ENCODE measurements at places on chromosomes 5 and 9.
A peak's percentile ranks its signal among the peaks of the same experiment; 100 is the strongest.

GRCh38 chr5:120527251-120527650, 63.2 kb downstream of the PRR16 start:
- no peak for DNase-seq

DNA sequence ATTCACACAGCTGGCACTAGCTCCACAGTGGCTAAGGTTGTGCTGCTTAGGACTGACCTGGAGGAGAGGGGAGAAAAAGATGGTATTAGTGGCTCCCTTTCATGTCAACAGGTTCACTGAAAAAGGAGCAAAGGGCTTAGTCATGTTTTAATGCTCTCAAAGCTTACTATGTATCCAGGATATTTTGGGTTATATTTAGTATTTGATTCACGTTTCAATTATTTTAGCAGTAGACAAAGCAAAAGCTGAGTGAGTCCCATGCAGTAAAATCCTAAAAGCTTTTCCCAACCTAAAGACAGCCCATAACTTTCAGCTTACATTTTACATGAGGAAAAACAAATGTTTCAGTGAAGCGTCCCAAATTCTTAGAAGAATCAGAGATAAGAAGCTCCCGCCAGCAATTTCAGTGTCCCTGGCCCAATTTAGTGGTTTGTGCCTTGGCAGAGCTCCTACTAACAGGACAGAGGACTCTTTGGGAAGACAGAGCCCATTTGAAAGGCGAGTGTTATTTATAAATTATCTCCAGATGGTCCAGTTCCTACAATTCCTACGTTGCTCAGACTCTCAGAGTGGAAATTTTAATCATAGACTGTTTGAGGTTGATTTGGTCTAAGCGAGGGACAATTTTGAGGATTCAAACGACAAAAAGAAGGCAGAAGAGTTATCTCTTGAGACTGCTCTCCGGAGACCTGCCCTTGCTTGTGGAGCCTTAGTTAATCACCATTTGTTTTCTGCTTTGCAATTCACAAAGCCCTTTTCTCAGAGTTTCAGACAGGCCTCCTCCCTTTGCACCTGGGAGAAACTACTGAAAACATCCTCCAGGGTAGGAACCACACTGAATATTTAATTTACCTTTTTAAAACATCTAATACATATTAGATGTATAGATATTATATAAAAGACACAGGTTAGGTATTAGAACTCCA, 225.0 kb upstream of the ANKRD55 start:
- no peak for DNase-seq

- DNase-seq: no peak
Observed at GRCh38 chr9:126962336-126962735, 47.8 kb downstream of the RALGPS1 start.

- no peak for DNase-seq
Observed at GRCh38 chr9:135034106-135034505, 53.4 kb upstream of the OLFM1 start.

DNA sequence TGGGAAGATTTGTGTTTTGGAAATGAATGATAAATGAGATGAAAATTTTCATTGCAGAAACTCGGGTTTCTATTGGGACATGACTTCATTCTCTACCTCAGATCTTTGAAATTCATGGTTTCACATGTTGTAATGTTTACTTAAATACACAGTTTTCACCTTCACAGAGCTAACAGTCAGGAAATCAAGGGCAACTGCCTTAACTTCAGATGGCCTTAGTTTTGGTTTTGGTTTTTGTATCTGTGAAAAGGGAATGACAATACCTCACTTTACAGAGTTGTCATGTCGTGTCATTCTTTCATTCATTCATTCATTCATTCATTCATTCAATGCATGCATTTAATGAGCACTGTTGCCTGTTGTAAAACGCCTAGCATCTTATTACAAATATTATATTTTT, 41.9 kb downstream of the NIM1K start:
- no peak for DNase-seq

DNA sequence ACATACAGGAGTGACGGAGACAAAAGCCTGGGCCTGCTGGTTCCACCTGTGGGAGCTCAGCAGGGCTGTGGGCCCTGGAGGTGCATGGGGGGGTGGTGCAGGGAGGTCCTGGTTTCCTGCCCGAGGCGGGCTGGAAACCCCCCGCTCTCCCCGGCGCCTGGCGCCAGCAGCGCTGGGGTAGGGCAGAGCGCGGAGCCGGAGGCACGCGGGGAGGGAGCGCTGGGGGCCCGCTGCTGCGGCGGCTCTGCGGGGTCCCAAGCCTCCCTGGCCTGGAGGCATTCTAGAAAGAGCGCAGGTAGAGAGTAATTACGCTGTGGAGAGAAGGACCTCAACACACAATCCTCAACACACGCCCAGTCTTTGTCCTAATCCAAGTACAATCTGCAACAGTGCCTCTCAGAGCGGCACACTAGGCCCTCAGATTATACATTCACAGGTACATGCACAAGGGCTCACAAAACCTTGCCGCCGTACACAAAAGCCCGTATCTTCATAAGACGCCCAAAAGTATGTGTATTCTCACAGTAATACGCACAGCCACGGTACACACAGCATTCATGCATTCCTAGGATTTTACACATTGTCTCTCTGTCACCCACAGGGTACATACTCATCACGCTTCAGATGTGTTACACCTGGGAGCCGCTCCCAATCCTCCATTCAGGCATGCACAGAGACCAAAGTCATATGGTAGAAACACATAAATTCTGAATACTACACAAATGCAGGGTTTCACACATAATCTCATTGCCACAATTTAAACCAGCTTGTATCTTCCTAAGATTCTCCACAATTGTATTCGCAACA, 2.1 kb upstream of the HAND1 start:
- peak; percentile 13 for DNase-seq

- DNase-seq: no peak
Observed at GRCh38 chr9:121958530-121958929, 134.6 kb downstream of the TTLL11 start.

DNA sequence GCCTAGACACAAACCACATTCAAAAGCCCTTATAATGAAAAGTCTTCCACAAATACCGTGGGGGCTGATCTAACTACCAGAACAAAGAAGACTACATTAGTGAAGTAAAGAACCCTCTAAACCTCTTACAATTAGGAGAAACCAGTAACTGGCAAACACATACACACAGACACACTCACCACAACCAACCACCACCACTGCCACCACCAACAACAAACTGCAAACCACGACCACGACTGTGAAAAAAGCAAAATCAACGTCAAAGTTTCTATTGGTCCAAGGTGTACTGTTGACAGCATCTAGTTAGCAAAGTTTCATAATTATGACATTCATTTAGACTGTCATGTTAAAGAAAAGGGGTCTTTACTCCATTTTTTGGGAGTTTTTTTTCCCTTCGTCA, 2.7 kb downstream of the CDO1 start:
- DNase-seq: no peak

GRCh38 chr5:138989720-138990119, 114.6 kb upstream of the LRRTM2 start:
- no peak for DNase-seq

GRCh38 chr9:31275419-31275818, 1109.0 kb upstream of the ACO1 start:
- no peak for DNase-seq

DNA sequence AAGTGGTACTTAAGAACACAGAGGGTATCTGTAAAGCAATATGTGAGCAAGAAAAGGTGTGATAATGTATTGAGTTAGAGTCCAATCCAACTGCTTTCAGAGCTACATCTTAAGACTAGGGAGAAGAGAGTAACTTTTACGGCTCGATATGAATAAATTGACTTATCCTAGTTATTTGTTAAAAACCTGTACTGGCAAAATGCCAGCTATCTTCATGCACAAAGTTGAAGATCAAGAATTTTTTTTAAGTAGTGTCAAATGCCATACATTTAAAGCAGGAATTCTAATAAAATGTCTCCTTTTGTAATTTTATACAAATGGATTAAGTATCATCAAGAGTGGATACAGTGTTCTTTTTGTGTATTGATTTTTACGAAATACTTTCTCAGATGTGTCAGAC, 305.2 kb downstream of the KIAA0825 start:
- no peak for DNase-seq

DNA sequence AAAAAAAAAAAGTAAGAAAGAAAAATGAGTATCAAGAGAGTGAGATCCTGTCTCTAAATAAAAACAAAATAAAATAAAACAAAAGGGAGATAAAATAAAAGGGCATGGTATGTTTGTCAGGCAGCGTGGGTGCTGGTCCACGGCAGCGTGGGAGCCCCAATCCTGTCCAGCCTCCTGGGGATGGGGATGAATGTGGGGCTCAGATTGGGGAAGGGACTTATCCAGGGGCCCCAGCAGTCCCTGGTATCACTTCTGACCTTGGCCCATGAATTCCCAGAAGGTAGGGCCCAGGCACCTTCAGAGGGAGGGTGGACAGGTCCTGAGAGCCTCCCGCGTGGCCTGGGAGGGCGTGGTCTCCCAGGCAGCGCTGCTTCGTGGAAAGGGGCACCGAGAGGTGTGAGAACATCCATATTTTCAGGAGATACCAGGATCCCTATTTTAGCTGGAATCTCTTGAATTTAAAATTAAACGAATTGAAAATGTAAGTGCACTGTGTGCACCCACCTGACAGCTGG, 71.2 kb downstream of the ZNF354C start:
- DNase-seq: no peak

DNA sequence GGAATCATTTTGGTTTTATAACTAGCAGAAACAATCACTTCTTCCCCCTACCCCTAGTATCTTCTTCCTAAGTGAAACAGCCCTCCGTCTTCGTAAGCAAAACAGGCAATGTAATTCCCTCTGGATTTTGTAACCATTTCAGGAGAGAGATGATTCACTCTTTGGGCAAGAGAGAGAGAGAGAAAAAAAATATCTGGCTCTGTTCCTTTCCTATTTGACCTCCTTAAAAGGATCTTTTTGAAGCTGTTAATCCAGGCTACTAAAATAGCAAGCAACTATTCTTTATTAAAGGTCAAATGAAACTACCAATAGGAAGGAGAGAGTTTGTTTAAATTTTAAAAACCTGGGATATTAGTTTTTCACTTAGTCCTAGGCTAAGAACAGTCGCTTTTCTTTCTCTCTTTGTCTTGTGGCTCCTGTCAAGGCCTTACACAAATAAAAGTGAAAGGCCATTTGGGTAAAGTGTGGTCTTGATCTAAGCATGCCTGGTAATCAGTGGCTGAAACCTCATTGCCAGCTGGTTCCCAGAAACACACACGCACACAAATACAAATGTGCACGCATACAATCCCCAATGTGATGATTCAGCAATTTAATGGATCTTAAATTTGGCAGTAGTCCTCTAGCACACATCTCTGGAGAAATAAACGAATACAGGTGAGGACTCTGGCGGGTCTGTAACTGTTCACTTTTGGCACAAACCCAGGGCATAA, 70.2 kb downstream of the PRUNE2 start:
- no peak for DNase-seq

DNA sequence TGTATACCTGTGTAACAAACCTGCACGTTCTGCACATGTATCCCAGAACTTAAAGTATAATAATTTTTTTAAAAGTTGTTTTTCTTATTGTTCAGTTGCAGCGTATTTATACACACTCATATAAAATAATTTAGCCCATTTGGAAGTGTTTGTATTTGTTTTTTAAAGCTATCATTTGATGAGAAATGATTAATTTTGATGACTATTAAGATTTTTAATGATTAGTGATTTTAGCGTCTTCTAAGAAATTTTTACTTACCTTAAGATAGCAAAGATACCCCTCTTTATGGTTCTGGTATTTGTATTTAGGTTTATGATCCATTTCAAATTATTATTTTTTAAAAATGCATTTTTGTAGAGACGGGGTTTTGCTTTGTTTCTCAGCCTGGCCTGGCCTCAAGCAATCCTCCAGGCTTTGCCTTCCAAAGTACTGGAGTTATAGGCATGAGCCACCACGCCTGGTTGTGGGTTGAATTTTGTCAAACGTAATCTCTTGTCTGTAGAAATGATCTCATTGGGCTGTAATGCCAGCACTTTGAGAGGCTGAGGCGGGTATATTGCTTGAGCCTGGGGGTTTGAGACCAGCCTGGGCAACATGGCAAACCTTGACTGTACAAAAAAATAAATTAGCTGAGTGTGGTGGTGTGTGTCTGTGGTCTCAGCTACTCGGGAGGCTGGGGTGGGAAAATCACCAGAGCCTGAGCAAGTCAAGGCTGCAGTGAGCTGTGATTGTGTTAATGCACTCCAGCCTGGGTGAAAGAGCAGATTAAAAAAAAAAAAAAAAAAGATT, 26.9 kb downstream of the CSNK1G3 start:
- no peak for DNase-seq

- DNase-seq: no peak
Observed at GRCh38 chr9:106758911-106759310, 104.1 kb upstream of the ZNF462 start.

- no peak for DNase-seq
Observed at GRCh38 chr5:154243736-154244135, 53.2 kb downstream of the GALNT10 start.

DNA sequence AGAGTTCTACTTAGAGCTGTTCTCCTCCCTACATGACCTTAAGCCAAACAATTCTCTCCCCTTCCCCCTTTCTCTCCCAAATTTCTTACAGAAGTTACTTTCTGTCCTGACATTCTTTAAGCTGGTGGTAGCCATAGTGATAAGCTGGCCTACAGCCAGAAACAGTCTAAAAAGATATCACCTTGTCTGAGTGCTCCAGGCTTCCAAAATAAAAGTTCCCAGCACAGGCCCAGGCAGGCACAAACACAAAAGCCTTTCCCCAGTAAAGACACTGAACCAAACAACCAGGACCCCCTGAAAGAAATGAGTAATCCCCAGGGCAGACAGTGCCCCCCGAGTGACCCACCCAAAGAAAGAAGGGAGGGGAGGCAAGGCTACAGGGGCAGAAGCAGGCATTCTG, 19.2 kb downstream of the SIL1 start:
- DNase-seq: no peak

DNA sequence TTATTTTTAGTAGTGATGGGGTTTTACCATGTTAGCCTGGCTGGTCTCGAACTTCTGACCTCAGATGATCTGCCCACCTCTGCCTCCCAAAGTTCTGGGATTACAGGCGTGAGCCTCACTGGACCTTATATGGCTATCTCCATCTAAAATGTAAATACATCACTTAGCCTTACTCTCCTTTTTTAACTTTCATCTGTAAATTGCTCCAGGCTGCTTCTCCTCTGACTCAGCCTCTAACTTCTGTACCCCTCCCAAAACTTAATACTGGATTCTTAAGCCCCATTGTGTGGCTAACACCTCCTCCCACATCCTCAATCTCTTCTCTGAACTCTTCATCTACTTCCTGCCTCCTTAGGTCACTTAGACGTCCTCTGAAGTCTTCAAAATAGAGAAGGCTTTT, 4.0 kb downstream of the SNX30 start:
- peak; percentile 42 for DNase-seq

DNA sequence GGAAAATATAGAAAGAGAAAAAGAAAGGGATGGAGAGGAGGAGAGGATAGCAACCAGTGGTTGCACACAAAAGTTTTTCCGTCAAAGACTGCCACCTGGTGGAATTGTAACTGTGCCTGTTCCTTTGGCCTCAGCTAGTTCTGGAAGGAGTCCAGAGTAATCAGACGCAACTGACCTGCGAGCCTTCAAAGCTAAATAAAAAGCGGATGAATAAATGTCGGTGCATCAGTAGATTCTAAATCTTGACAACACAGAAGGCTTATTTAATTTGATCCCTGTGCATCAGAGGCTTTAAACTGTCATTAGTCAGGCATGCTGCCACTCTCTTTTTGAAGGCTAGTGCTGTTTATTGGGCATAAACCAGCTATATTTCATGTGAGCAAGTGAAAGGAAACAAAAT, 132.9 kb upstream of the ACO1 start:
- peak; percentile 28 for DNase-seq

- DNase-seq: no peak
Observed at GRCh38 chr9:8424786-8425410, 625.3 kb upstream of the DMAC1 start.
